Right forelimb (tissue), 1 donor: ENCODE measurements at places on chromosomes 4 and X.

- no peak for DNase-seq
Observed at GRCh38 chrX:1788300-1788911, 173.5 kb downstream of the ASMT start.

DNA sequence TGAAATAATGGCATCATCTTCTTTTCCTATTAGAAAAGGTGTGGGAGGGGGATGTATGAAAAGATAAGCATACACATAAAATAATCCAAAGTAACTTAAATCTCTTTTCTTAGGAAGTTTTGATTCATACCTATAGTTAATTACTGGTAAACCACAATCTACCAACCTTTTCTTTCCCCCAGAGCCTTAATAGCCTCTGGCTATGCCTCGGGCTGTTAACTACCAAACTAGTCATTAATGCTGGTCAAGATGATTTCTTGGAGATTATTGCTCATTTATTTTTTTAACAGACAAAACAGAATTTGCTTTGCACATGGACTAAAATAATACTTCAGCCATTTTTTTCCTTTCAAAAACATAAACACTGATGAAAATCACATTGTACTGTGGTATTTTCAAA is 16.9 kb downstream of the NAA11 start:
- DNase-seq = no peak

GRCh38 chr4:112377171-112377570 is 80.0 kb downstream of the ALPK1 start:
- DNase-seq = no peak

- no peak for DNase-seq
Observed at GRCh38 chrX:23008431-23009099, 8.8 kb downstream of the DDX53 start.

- DNase-seq = no peak
Observed at GRCh38 chr4:148453833-148454232, 11.6 kb upstream of the NR3C2 start.

DNA sequence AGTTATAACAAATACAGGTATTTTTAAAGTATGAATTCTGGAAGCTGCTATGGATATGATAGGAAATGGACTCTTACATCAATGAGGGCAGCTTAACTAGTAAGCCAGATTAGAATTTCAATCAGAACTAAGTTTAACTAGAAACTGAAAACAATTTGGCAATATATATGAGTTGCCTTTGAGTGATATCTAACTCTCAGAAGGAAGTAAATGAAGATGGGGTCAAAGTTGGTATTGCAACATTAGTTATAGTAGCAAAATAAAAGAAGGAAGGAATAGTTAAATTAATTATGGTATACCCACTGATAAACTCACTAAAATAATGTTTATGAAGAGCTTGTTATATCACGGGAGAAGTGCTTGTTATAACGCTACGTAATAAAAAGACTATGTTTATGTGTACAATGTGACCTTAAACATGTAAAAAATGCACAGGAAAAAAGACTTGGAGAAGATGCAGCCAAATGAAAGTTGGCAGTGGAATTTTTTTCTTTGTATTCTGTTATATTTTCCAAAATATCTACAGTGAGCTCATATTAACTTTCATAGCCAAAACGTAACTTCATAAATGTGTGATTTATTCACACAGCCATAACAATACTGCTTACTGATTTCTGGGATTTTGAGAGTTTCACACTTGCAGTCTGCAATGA is 34.5 kb downstream of the PHKA2 start:
- DNase-seq = no peak

DNA sequence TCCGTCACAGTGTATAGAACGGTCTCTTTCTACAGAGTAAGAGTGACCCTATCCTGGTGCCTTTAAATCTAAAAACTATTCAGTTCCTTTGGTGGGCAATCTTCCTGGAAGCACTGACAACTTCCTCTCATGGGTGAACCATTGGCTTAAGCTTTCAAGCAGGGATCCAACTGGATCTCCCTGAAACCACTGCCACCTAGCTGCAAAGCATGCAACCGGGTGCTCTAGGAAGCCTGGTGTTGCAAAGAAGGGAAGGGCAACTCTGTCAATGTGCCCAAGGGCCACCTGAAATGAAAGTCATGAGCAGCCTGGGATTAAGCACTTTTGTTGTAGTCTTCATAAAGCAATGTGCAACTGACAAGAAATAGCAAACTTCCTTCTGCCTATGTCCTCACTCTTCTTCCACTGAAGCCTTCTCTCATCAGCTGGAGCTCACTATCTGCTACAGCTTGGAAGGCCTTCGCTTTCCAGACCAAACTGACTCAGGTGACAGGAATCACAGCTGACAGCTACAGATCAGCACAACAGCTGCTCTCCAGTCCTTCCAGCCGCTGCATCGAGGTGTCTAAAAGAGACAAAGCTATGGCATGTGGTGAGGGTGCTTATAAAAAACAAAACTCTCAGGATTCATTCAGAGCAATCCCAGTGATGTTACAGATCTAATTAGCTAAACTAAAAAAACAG is 46.1 kb downstream of the SETD7 start:
- no peak for DNase-seq

DNA sequence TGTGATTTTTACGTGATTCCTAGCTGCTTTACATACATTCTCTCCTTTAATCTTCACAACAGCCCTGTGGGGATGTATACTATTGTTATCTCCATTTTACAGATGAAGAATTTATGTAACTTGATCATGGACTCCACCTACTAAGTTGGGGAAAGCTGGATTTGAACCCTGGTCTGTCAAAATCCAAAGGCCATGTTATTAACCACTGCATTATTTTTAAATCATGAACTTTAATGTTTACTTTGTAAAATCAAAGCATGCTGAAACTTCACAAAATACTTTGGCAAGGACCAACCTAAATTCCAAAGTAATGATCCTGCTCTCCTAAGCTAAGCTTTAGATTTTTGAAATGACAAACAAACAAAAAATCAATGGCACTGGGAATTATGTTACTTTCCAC is 26.1 kb downstream of the FAM47E start:
- no peak for DNase-seq

DNA sequence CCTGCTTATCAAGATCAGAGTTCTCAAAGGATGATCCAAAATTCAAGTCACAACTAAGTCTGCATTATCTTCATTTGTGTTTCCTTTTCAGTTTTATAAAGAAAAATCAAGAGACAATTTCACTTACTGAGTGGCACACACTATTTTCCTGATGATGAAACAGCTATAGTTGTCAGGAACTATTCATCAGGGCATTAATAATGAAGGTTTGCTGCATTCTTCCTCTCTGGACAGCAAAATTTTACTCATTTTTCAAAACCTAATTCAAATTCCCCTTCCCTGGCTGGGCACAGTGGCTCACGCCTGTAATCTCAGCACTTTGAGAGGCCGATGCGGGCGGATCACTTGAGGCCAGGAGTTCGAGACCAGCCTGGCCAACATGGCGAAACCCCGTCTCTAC is 83.5 kb upstream of the SMIM10 start:
- no peak for DNase-seq

DNA sequence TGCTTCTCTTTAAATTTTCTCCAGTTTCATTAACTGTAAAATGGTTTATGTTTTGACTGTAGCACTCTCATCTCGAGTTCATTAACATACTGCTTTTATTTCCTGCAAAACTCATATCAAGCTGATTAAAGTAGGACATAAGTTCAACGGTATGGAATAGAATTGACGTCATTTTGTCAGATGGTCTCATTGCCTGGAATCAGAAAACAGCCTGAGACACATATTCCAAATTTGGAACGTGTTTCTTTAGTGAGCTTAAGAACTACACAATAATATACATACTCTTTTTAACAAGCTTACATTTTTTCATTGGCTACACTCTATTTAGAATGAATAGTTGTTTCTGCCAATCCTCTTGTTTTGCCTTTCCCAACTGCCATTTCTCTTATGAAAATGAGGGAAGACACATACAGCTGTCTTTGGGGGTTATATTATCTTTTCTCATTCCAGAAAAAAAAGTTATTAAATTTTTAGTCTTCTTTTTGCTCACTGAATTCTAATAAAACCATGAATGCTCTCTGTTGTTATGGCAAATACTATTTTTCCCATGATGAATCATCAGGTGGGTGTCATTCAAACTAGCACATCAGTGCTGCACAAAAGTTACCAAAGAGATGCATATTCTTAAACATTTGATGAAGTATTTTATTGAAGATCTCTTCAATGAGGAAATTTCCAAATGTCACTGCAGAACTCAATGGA is 162.8 kb downstream of the GABRB1 start:
- no peak for DNase-seq

GRCh38 chrX:67582436-67582835 is 38.6 kb downstream of the AR start:
- DNase-seq = no peak

- no peak for DNase-seq
Observed at GRCh38 chr4:153676984-153677383, 7.1 kb upstream of the TLR2 start.

GRCh38 chr4:165524532-165525190 is 145.9 kb downstream of the CPE start:
- no peak for DNase-seq

GRCh38 chrX:30065226-30065625 is 150.1 kb upstream of the MAGEB2 start:
- DNase-seq = no peak

DNA sequence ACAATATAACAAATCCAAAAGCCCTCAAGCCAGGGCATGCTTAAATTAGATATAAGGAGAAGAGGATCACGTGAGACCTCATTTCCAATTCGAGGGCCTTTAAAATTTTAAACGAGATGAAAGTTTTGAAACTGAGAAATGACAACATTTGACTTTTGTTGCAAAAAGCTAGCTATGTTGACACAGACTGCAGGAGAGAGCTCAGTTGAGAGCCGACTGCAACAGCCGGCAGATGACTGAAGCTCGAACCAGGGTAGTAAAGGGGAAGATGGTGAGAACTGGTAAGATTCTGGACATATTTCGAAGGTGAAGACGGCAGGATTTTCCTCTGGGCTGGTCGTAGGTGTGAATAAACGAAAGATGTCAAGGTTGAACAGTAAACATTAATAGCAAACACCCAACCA is 773 bp downstream of the PRMT9 start:
- DNase-seq = peak; percentile 50

DNA sequence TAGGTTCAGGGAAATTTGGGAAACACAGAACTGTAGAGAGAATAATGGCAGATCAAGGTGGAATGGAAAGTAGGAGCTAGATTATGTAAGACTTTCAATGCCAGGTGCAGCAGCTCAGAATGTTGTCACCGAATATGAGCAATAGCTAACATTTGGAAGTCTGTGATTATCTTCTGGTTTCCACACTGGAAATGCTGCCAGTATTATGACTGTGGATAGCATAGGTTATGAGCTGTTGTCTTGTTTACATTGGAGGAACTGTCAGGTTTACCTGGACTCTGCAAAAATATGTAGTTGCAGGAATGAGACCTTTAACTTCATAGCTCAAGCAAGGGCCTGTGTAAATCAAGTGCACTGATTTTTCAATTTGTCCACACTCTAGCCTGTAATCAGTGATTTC is 26.0 kb upstream of the TAF9B start:
- DNase-seq = no peak
